ENCODE measurements at places on chromosomes 1 and 21.
A peak's percentile ranks its signal among the peaks of the same experiment; 100 is the strongest.

DNA sequence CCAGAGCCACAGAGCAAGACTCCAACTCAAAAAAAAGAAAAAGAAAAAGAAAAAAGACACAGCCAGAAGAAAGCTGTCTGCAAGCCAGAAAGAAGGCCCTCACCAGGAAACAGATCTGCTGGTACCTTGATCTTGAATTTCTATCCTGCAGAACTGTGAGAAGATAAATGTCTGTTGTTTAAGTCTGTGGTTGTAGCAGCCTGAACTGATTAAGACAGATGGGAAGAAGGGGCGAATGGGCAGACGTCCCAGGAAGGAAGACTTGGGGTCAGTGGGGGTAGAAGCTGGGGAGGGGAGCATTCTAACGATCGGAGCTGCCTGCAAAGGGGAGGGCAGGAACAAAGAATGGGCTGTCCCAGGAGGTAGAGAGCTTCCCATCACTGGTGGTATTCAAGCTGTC, 6.3 kb downstream of the SLC2A7 start:
- H3K4me3 ChIP-seq: no peak overlapping the region
- no peak overlapping the region for H3K27ac ChIP-seq
- H3K4me1 ChIP-seq: no peaks in the 10 kb centered on the region
- DNase-seq: no peak

- no peak overlapping the region for H3K4me3 ChIP-seq
- H3K4me1 ChIP-seq: peaks cover 65% of the 10 kb centered on the region
- no peak for DNase-seq
- no peaks in the 10 kb centered on the region for H3K27me3 ChIP-seq
These were observed 60.0 kb downstream of the PIK3CD start for GRCh38 chr1:9711466-9712020.

DNA sequence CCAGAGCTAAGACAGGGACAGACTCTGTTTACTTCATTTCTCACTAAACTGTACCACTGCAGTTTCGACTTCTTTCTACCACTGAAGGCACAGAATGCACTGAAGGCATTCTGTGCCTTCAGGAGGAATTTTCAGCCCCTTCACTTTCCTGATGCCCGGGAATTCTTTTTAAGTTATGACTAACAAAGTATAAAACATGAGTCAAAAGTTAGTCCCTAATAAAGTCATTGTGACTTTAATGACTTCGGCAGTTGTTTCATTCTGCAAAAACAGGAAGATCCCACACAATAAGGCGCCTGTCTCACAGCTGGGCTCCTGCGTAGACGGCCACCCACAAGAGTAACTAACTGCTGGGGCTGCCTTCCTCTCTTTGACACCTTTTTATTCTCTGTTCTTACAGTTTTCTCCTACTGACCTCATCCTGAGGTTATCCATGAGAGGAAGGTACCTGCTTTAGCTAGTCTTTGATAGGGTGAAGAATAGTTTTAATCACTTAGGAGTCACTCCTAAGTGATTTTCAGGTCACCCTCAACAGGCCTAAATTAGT, 183.9 kb upstream of the SGIP1 start:
- H3K27ac ChIP-seq: peak overlapping the region; percentile 91
- peak overlapping the region; percentile 76 for H3K4me3 ChIP-seq
- H3K27me3 ChIP-seq: no peaks in the 10 kb centered on the region

- peaks cover 2% of the 10 kb centered on the region for H3K4me1 ChIP-seq
- H3K27ac ChIP-seq: no peak overlapping the region
- H3K27me3 ChIP-seq: no peaks in the 10 kb centered on the region
- H3K4me3 ChIP-seq: no peak overlapping the region
These were observed 143.9 kb downstream of the MRPS6 start for GRCh38 chr21:34217263-34217662.

- H3K4me3 ChIP-seq: no peak overlapping the region
- no peak for DNase-seq
- no peaks in the 10 kb centered on the region for H3K36me3 ChIP-seq
- H3K4me1 ChIP-seq: no peaks in the 10 kb centered on the region
- no peaks in the 10 kb centered on the region for H3K27me3 ChIP-seq
These were observed 819.3 kb downstream of the PLA2G4A start for GRCh38 chr1:187648091-187648490.

GRCh38 chr1:112893288-112894009, 62.5 kb downstream of the SLC16A1 start:
- H3K36me3 ChIP-seq: no peaks in the 10 kb centered on the region
- no peak overlapping the region for H3K27ac ChIP-seq
- peaks cover 7% of the 10 kb centered on the region for H3K27me3 ChIP-seq
- H3K4me1 ChIP-seq: no peaks in the 10 kb centered on the region

- peaks cover 19% of the 10 kb centered on the region for H3K27me3 ChIP-seq
- no peak overlapping the region for H3K4me3 ChIP-seq
These were observed 51.0 kb downstream of the PSMG1 start for GRCh38 chr21:39132248-39132647.

DNA sequence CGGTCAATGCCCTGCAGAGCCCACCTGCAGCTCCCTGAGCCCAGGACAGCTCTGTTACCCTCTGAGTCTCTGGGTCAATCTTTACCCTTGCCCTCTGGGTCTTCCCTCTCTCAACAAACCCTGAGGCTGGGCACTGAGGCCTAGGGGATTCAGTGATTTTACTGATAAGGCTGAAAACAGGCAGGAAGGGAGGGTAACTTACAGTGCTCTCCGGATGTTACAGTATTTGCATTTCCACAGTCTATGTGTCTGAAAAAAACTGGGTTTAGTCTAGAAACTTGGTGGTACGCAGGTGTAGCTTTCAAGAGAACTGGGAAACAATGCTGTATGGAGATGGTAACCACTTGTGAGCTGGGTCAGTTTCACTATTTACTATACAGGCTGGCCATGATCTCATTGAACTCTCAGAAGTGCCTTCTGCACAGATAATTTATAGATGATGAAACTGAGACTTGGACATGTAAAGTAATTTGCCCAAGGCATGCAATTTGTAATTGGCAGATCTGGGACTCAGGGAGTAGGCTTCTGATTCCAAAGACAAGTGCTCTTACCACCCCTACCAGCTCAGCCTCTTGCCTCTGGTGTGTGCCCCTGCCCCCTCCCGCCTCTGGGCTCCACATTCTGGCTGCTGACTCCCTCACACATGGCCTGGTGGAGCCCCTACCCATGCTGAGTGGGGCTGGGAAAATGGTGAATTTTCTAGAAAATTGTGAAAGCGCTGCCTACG, 48.8 kb downstream of the TENT5C start:
- H3K4me3 ChIP-seq: peak overlapping the region; percentile 22
- DNase-seq: no peak

GRCh38 chr1:54336116-54336515, 70.1 kb downstream of the SSBP3 start:
- DNase-seq: no peak
- H3K4me3 ChIP-seq: no peak overlapping the region
- peaks cover 11% of the 10 kb centered on the region for H3K4me1 ChIP-seq
- H3K27me3 ChIP-seq: no peaks in the 10 kb centered on the region

- H3K27ac ChIP-seq: no peak overlapping the region
- H3K4me1 ChIP-seq: peaks cover 37% of the 10 kb centered on the region
- H3K27me3 ChIP-seq: no peaks in the 10 kb centered on the region
- peak; percentile 68 for DNase-seq
These were observed 1.1 kb upstream of the MARCKSL1 start for GRCh38 chr1:32336963-32337675.

All from activated CD8-positive, alpha-beta memory T cell treated with anti-CD3 and anti-CD28 coated beads, Interleukin-2, amount 10 ng/mL, durations not matched to agents 7 days and 5 days (primary cell).